Non-pigmented ciliary epithelial cell (primary cell): ENCODE measurements at places on chromosomes 13 and 19.

- DNase-seq = peak; percentile 51
Measured at GRCh38 chr19:18007917-18008673, at the start of gene ARRDC2. Gene ARRDC2, plus strand, starts transcription at chr19:18008170. Its CDS starts 141 bp downstream, at chr19:18008311.

DNA sequence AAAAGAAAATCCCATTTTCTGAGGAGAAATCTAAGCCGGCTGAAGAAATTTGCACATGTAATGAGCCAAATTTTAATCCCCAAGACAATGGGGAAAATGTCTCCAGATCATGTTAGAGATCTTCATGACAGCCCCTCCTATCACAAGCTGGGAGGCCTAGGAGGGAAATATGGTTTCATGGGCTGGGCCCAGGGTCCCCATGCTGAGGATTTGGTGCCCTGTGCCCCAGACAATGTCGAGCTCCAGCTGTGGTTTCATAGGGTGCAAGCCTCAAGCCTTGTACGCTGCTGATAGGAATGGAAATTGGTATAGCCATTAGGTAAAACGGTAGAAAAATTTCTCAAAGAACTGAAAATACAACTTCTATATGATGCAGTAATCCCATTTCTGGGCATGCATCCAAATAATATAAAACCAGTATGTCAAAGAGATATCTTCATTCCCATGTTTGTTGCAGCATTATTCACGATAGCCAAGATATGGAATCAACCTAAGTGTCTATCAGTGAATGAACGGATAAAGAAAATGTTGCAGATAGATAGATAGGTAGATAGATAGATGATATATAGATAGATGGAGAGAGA, 19.3 kb upstream of the FREM2 start:
- no peak for DNase-seq

GRCh38 chr19:40139533-40140287, 49.0 kb upstream of the ZNF780A start:
- DNase-seq = no peak

- no peak for DNase-seq
Measured at GRCh38 chr19:2048104-2048958, 2.7 kb downstream of the MKNK2 start.

GRCh38 chr19:29544656-29545360, 19.0 kb downstream of the VSTM2B start:
- DNase-seq = no peak

GRCh38 chr13:112772929-112773328, 83.1 kb downstream of the ATP11A start:
- DNase-seq = no peak

DNA sequence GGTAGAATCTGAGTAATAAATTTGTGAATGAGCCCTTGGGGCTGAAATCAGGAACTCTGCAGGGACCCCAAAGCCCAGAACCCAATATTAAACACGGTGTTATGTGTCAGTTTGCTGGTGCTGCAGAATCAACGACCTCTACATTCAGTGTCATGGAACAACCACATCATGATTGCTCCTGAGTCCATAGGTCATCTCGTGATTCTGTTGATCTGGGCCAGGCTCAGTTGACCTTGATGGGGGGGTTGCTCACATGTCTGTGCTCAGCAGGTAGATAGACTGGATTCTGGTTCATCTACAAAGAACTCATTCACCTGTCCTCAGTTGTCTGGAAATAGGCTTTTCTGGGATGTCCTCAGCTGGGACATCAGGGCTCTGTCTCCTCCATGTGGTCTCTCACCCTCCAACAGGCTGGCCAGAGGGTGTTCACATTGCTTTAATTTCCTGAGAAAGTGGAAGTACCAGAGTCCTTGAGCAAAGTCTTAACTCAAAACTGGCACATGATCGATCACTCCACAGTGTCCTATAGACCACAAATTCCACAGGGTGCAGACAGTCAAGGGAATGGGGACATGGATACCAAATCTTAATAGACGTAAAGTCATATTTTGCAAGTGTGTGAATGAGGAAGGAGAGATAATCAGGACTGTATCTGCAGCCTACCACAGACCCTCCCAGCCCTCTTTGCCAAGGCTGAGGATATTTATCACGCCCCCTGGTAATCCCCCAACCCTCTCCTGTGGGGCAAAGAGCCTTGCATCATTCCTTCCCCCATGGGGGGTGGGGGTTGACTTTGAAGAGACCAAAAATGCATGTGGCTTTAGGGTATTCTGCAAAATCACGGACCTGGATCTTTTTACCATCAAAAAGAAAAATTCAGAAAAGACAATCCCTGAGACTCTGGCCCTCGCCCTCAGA, 39.3 kb upstream of the IGFL1 start:
- no peak for DNase-seq

DNA sequence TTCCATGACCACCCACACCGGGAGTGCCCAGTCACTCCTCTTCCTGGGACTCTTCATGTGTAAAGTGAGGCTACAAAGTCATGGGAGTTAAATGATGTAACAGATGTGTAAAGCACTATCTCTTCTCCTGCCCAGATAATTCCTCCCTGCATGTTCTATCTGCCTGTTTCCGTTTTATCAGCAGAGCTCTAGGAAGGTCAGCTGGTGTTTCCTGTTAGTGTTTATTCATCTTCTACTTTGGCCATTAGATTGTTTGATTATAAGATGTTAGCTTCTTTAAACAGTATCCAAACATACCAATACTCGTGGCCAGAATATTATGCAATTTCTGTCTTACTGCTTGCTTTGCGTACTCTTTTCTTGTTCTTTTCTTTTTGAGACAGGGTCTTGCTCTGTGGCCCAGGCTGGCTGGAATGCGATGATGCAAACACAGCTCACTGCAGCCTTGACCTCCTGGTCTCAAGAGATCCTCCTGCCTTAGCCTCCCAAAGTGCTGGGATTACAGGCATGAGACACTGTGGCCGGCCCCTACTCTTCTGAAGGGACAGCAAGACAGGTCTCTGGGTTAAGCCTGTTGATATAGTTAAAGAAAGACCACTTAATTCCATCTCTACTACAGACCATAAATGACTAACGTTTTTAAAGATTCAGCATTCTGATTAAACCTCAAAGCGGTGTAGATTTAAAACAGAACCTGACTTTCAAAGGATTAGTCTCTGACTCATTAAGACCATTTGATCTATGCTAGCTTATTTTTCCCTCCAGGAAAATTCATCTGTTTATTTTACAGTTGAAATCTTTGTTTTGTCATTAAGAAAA, 97.4 kb upstream of the AKAP11 start:
- peak; percentile 24 for DNase-seq

- DNase-seq = no peak
Measured at GRCh38 chr13:26480246-26480855, 77.1 kb upstream of the WASF3 start.
